ENCODE measurements at places on chromosomes 2 and 18. TPM values are rescaled to one million over a fixed set of nuclear protein-coding genes. Genes with fewer than 3 reads are reported as not detected.

DNA sequence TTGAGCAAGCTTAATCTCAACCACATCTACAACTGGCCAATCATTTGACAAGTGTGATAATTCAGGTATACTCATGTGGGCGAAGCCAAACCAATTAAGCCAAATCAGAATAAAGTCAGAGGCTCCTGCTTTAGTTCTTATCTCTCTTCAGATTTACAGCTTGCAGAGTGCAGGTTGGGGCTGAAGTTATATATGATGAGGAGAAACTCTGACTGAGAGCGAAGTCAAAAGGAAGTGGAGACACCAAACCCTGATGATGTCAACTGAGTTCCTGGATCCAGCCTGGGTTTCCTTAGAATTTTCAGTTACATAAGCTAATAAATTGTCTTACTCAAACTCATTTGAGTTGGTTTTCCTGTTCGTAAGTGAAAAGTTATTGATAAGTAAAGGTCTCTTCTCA is 73.9 kb downstream of the ASXL2 start:
- no peaks in the 10 kb centered on the region for H3K27me3 ChIP-seq
- no peaks in the 10 kb centered on the region for H3K4me1 ChIP-seq
- H3K36me3 ChIP-seq, result peaks cover 9% of the 10 kb centered on the region
- H3K4me3 ChIP-seq, result no peak overlapping the region

DNA sequence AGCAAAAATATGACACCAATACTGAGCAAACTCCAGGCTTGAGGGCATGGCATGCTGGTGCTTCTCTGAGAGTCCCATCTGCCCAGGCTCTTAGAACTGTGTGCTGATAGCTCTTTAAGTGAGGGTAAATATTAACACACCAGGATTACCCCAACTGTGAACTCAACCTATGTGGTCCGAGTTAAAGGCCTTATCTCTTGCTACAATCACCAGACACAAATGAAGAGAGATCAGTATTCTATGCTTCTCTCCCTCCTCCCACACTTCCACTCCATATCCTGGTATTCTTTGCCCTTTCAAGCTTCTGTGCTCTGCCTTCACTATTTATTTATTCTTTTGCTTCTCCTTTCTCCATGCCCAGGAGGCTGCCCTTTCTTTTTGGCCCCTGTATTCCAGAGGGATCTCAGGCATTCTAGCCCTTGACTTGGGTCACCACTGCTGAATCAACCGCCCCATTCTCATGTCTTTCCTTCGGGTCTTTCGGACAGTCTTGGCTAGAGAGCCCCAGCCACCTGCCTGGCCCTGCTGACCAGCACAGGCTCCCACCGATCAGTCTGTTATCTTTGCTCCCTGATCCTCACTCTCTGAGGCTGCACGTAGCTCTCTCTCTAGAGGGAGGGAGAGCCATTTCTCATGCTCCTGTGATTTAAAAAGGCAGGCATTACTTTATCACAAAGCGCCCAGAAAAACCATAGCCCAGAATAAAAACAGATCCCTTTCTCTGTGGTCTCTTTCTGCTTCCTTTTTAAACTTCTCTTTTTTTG is 17.2 kb upstream of the HK2 start:
- no peak for DNase-seq
- no peak overlapping the region for H3K27ac ChIP-seq
- H3K27me3 ChIP-seq, result no peaks in the 10 kb centered on the region
- H3K36me3 ChIP-seq, result no peaks in the 10 kb centered on the region
- peaks cover 11% of the 10 kb centered on the region for H3K4me1 ChIP-seq
- H3K4me3 ChIP-seq, result no peak overlapping the region

DNA sequence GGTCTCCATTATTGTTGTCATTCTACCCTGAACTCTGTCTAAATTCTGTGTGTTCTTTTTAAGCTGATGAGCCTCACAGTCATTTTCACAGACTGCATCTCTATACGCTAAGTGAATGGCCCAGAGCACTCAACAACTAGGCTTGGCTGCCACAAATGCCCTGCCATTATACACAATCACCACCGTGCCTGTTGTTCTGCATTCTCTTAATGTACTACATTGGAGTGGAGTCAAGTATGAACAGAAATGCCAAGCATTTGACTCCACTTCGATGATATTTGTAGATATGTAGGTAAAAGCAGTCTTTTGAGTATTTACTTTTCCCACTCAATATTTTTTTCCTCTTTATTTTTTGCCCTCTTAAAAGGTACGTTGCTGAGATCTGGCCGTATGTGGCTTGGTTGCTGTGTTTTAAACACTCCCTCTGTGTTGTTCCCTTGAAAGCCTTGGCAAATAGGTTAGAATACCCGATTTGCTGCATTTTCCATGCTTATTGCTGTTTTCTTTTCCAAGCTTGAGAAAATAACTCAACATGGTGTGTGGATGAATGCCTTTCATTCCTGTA is 36.2 kb upstream of the TMEFF2 start:
- H3K27me3 ChIP-seq, result no peaks in the 10 kb centered on the region
- H3K36me3 ChIP-seq, result no peaks in the 10 kb centered on the region
- no peak overlapping the region for H3K4me3 ChIP-seq
- H3K27ac ChIP-seq, result no peak overlapping the region
- DNase-seq, result no peak

GRCh38 chr2:172922306-172922705 is 153.3 kb upstream of the MAP3K20 start:
- H3K4me1 ChIP-seq, result peaks cover 2% of the 10 kb centered on the region
- H3K36me3 ChIP-seq, result no peaks in the 10 kb centered on the region
- H3K27ac ChIP-seq, result no peak overlapping the region
- H3K27me3 ChIP-seq, result no peaks in the 10 kb centered on the region
- no peak overlapping the region for H3K4me3 ChIP-seq

IL1RL1 gene
- 32.8 TPM for total RNA-seq

C1QL2 gene
- not detected for total RNA-seq
